ENCODE measurements at places on chromosomes 1 and 21. TPM values are rescaled to one million over a fixed set of nuclear protein-coding genes. Genes with fewer than 3 reads are reported as not detected.

DNA sequence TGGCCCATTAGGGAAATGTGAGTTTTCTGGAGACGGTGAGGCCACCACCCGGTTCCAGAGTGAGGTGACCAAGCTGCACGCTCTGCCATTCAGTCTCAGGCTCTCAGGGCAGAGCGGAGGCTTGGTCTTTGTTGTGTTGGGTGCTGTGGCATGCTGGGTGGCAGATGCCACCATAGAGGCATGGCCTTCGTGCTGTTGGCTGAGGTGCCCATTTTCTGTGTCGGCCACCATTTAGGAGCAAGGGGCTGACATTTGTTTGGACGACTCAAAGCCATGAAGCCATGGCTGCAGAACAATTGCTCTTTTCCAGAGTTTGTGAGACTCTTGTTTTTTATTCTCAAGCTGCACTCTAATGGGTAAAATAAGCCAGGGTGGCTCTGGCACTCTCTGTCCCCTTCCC is 36.8 kb upstream of the PWP2 start:
- DNase-seq, result no peak

DNA sequence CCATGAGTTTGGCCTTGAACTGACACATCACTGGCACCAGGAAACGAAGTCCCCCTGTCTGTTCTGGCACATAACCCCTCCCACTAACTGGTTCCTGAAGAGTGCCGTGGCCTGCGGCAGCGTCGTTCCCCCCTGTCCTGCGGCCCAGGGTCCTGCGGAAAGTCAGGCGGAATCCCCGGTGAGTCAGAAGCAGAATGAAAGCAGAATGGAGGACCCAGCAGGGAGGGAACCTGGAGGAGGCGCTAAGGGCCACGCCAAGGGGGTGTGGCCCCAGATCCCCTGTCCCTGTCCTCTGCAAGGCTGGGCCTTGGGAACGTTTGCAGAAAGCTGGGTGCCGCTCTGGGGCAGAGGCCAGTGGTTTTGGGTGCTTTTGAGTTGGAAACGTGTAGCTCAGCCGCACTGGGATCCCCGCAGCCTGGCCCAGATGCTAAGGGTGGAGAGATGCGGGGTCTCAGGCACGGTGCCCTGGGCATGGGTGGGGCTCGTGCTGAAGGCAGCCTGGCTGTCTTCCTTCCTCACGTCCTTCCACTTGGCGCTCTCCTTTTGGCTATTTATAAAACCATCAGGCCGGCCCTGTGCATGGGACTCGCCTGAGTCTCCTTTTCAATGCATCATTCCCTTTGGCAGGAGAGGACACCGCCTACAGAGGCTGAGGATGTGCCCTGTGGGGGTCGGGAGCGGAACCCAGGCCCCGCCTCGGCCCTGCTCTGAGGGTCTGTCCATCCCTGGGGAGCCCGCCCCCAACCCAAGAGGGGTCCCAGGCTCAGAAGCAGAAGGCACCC is 36.2 kb downstream of the TP73 start:
- no peak for DNase-seq

DNA sequence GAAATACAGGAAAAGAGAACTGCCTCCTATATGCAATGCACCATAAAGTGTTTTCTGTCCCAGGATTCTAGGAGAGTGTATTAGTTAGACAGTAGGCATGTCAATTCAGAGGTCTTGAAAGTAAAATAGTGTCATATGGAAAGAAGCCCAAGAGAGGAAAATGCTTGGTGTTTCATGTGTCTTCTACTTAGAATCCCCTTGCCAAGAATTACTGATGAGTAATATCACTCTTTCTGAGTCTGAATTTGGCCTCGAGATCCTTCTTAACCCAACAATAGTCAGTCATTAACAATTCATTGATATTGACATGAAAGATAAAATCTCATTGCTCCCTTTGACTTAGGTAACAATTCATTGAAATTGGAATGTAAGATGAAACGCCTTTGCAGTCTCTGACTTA is 972.2 kb downstream of the TTLL7 start:
- DNase-seq, result no peak

GRCh38 chr1:26959722-26960624 is at the start of gene KDF1:
Gene KDF1, minus strand, starts transcription at chr1:26960468. Its CDS starts 8,088 bp downstream, at chr1:26952380.
- DNase-seq, result peak; percentile 92

- DNase-seq, result no peak
These were observed 159.0 kb downstream of the CASZ1 start for GRCh38 chr1:10637400-10637799.

DNA sequence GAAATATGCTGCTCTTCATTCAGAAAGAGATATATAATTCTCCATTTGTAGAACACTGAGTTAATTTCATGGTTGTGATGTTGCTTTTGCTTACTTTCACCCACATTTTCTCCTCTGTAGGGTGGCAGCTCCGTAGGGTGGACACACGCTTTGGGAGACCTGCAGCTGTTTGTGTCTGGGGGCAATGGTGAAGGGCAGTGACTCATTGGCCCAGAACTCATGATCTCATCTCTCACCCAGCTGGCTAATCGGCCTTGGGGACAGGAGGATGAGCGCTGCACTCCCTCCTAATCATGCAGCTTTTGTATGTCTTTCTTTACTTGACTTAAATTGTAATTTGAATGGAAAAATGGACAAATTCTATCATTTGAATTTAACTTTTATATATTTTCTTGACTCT is 9.6 kb downstream of the DISC1 start:
- no peak for DNase-seq

GRCh38 chr1:93554883-93555872 is 107.3 kb downstream of the FNBP1L start:
- DNase-seq, result no peak

DNA sequence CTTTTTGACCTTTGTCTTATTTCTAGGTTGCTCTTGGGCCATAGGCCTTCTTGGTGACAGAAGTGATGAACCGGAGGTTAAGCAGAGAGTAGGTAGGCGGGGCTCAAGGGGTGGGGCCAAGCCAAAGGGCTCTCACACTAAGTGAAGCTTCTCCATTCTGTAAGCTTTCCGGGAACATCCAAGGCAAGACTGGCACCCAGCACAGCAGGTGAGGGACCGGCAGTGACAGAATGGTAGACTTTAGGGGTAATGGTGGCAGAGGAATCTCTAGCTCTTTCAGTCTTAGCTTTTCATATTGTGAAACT is at the start of gene TNFAIP8L2:
TSS of gene TNFAIP8L2 (plus strand) at position 135 of the 305 bp plus-strand sequence. CDS start 2,049 bp downstream, outside the sequence.
- DNase-seq, result peak; percentile 87

- DNase-seq, result no peak
These were observed 410.7 kb downstream of the SIPA1L2 start for GRCh38 chr1:232218955-232219865.

GRCh38 chr1:2391931-2392509 is 379 bp downstream of the RER1 start:
- no peak for DNase-seq

GRCh38 chr1:205477121-205477758 is 21.4 kb upstream of the BLACAT1 start:
- DNase-seq, result no peak

- peak; percentile 21 for DNase-seq
These were observed 9.2 kb downstream of the PTPRF start for GRCh38 chr1:43539726-43540434.

DNA sequence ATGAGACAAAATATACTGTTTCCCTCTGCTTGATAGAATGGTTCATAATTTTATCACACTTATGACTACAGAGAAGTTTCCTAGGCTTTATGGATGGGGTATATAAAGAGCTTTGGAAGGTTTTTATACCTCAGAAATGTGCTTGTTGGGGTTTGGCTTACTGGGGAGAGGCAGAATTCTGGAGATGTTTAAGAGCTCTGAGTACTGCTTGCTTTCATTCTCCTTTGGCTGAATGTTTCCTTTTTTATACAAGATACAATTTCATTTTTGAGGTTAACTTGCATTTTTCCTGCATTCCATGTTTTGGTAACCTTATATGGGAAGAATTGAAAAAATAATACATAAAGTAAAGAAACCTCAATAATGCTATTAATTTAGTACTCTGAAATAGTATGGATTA is 157.7 kb upstream of the COL11A1 start:
- DNase-seq, result no peak

DNA sequence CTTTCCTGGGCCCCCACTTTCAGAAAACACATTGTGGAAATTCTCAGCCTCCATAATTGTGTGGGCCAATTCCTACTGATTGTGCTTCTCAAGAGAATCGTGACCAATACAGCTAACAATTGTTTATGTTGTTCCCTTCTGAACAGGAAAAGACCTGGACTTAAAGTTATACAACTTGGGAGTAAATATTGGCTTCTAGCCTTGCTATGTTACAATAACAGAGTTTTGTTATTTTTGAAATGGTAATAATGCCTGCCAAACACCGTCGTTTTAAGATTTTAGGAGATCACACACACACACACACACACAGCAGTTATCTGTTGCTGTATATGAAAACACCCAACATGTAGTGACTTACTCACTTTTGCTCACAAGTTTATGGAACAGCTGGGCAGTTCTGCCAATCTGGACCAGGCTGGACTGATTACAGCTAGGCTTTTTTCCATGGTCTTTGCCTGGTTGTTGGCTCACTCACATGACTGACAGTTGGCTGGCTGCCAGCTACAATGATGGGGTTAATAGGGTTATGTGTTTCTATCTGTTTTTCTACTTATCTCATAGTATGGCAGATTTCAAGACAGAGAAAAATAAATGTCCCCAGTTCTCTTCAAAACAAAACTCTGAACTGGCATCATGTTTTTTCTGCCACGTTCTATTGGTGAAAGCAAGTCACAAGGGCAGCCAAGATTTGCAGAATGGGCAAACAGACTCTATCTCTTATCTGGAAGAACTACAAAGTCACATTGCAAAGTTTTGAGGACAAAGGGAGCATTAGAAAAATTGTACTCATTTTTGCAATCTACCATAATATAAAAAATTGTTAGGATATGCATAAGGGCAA is 447.5 kb downstream of the NEGR1 start:
- DNase-seq, result no peak

DNA sequence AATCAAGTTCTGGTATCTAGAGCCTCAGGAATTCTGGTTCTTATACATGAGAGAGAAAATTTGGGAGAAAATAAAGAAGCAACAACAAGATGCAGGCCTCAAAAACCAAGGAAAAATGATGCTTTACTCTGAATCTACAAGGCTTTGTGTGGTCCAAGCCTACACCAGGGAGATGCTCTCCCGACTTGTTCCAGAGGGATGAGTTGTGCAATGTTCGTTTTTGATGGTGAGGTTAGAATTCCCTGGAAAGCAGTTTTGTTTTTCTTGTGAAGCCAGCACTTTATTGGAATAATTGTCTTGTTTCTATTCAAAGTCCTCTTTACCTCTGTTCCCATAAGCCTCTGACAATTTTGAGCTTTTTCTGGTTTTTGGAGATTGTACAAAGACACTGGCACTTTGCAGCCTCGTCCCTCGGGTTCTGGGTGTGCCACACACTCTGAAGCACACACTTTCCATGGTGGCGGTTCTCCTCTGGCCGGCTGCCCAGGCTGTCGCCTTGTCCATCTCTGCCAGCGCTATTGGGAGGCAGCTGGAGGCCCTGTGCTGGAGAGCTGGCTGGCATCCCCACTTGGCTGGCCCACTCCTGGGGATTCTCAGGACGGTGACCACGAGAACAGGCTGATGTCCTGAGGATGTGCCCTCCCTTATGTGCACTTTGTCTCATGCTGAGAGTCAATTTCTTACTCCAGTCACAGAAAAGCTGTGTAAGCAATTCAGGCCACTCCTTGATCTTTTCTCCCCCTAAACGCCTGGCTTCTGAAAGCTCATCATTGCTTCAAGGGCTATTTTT is 70.2 kb downstream of the EDEM3 start:
- no peak for DNase-seq

- DNase-seq, result no peak
These were observed 13.4 kb downstream of the RAB7B start for GRCh38 chr1:205989786-205990185.

DNA sequence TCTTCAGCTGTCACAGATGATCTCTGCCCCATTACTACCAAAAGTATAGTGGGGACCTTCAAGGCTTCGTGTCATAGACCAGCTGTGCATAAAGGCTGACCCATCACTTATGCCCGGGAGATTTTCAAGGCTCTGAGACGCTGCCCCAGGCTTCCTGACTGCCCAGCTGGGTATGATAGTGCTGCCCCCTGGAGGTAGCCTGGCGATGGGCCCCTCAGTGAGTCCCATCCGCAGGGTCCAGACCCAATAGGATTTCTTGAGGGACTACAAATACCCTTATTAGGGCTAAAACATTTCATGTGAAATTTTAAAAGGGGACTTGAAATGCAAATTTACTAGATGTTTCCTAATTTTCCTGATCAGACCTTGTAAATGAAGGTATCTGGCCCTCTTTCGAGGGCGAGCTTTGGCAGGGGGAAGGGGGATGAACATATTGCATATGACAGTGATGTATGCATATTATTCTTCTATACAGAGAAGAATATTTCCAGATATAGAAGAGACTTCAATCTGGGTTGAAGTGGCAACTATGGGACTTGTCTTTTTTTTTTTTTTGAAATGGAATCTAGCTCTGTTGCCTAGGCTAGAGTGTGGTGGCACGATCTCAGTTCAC is 11.7 kb upstream of the FCMR start:
- peak; percentile 67 for DNase-seq

- DNase-seq, result no peak
These were observed 6.3 kb upstream of the ZSCAN20 start for GRCh38 chr1:33466159-33466558.

DNA sequence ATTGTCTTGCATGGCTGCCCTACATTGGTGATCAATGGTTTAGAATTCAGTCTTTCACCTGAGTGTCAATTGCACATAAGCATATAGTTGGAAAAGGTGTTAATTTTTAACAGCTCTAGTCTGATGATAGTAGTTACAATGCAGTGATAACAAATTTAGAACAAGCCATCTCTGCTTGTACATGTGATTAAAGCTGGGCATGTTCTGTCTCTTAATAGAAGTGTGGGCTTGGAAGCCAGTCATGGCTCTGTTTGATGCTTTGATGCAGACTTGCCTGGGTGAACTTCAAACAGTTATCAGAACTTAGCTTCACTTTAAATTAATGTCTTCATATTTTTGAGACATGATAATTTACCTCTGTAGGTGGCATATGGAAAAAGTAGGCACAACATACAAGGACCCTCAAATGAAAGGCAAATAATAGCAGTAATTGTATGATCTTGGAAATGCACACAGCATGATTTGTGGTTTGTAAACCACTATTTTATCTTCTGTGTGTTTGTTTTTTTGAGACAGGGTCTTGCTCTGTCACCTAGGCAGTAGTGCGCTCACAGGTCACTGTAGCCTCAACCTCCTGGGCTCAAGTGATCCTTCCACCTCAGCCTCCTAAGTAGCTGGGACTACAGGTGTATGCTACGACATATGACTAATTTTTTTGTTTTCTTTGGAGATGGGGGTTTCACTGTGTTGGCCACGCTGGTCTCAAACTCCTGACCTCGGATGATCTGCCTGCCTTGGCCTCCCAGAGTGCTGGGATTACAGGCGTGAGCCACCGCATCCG is 3.8 kb downstream of the DDI2 start:
- no peak for DNase-seq

The INAVA gene
- 7.8 TPM for total RNA-seq

The FMOD gene
- 28.9 TPM for total RNA-seq

The MMEL1 gene
- 7.6 TPM for total RNA-seq

The SPRR3 gene
- not detected for total RNA-seq

The BTBD19 gene
- total RNA-seq, result 8.7 TPM

The PPIAL4G gene
- total RNA-seq, result not detected

The KCTD3 gene
- total RNA-seq, result 25.3 TPM

The AKNAD1 gene
- total RNA-seq, result 1.3 TPM

The MLLT11 gene
- total RNA-seq, result 0.56 TPM

The LEFTY1 gene
- not detected for total RNA-seq

The CNKSR1 gene
- total RNA-seq, result 25.0 TPM

Measured in lower lobe of right lung (tissue), 2 donors.